DMS79 (cell line): ENCODE measurements at places on chromosomes 1 and 21.
A peak's percentile ranks its signal among the peaks of the same experiment; 100 is the strongest.

- no peak for DNase-seq
Measured at GRCh38 chr21:45443595-45444181, 38.7 kb downstream of the COL18A1 start.

DNA sequence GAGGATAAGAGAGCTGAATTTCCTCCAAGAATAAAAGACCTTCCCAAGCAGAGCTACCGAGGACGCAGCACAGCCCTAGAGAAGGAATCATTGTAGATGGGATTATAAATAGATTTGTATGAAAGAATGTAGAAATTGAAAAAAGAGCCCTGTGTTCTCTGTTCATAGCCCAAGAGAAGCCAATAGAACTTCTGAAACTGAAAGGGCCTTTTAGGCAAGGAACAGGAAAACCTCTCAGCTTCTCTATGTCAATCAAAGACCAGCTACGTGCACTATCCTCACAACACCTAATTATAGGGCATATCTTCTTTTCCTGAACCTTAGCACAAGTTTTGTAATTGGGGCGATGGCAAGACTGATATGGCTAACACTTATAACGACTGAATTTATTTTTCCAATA, 192.4 kb upstream of the RNPC3 start:
- no peak for DNase-seq

DNA sequence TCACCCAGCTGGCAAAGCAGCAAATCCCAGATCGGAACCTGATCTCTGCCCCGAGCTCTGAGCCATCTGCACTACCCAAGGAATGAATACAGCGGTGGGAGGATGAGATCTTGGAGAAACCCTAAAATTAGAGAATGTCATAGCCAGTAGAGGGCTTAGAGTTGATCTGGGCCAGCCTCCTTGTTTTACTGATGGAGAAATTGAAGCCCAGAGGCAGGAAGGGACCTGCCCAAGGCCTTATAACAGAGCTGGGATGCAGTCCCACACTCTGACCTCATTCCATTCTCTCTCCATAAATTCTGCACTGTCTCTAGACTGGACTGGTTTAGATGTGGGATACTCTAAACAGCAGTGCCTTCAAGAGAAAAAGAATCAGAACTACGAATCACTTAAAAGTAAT, 4.8 kb upstream of the SFN start:
- DNase-seq: no peak

DNA sequence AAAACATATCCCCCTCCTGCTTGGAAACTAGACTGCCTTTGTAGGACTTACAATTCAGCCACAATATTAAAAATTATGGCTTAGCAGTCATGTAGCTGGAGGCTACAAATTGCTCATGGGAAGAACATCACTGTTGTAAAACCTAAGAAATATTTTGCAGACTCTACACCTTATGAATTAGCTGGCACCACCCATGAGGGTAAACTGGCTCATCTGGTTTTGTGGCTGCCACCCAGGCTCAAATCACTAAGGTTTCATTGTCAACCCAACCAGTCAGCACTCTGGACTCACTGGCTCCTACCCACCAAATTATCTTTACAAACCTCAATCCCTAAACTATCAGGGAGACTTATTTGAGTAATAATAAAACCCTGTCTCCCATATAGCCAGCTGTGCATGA, 100.7 kb upstream of the OLFM3 start:
- no peak for DNase-seq

DNA sequence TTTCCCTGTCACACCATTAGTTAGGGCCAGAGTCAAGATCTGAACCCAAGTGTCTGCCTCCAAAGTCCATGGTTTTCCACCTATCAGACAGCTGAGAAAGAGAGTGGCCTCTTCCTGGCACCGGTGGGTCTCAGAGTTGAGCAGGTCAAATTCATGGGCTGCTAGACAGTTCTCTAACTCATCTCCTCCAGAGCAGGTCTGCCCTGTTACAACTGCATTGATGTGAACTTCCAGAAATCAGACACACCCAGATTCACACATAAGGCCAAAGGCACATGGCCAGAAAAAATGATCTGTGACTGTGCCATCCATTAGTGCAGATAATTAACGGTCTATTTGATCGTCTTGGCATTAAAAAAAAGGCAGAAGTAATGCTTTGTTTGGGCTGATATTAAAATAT, 17.5 kb downstream of the SMIM12 start:
- no peak for DNase-seq

GRCh38 chr1:15501208-15502032, 22.6 kb downstream of the CASP9 start:
- DNase-seq: peak; percentile 6

DNA sequence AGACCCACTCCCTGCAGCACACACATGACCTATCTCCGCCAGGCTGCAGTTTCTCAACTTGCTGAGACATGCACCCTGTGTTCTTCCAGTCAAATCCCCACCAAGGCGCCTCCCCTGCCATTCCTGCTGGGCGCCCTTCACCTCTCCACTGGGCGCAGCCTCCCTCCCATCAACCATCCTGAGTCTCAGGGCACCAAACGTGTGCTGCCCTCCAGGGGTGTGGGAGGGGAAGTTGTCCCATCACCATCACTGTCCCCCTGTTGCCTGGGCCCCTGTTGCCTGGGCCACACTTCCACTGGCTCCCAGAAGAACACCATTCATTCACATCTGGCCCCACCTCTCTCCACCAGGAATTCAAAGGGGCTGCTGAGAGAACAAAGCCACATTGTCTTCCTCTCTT, 44.9 kb upstream of the EFHD2 start:
- DNase-seq: no peak

- no peak for DNase-seq
Measured at GRCh38 chr1:116826818-116827606, 72.8 kb downstream of the CD2 start.

GRCh38 chr1:63773496-63773814, 362 bp upstream of the ROR1 start:
- no peak for DNase-seq

GRCh38 chr1:177119311-177119710, 45.2 kb downstream of the ASTN1 start:
- DNase-seq: peak; percentile 17

- no peak for DNase-seq
Measured at GRCh38 chr1:18411820-18412641, 68.7 kb upstream of the KLHDC7A start.

DNA sequence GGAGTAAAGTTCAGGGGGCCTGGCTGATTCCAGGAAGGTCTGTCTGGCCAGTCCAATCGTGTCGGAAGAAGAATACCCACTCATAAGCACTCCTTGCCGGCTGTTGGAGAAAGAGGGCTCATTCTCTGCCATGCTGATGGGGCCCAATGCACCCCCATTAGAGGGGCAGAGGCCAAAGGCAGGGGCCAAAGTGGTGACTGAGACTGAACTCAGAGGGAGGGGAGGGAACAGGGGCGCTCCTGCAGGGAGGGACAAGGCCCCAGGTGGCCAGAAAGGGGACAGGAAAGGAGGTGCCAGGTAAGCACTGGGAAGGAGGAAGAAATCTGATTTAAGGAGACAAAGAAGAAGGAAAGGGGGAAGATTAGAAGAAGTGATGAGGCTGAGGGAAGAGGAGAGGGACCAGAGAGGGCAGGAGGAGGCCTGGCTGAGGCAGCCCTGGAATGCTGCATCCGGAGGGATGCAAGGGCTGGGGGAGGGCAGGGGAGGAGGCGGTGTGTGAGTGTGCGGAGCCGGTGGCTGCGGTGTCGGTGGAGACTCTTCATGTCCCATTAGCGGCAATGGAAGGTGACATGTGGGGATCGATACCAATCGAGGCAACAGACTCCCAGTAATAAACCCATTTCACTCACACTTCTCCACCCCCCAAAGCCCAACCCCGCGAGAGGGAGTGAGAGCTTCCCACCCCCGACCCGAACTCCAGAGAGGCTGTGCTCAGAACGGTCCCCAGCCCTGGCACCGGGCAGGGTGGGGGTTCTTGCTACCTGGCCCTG, 12.0 kb upstream of the ETV3L start:
- DNase-seq: no peak

GRCh38 chr1:245572709-245573108, 417.9 kb downstream of the KIF26B start:
- DNase-seq: no peak

- DNase-seq: peak; percentile 85
Measured at GRCh38 chr21:35226968-35227744, 178.1 kb upstream of the RUNX1 start.

- DNase-seq: no peak
Measured at GRCh38 chr1:116122955-116123757, 12.0 kb downstream of the MAB21L3 start.

GRCh38 chr1:71044833-71045232, 2.8 kb downstream of the PTGER3 start:
- no peak for DNase-seq

DNA sequence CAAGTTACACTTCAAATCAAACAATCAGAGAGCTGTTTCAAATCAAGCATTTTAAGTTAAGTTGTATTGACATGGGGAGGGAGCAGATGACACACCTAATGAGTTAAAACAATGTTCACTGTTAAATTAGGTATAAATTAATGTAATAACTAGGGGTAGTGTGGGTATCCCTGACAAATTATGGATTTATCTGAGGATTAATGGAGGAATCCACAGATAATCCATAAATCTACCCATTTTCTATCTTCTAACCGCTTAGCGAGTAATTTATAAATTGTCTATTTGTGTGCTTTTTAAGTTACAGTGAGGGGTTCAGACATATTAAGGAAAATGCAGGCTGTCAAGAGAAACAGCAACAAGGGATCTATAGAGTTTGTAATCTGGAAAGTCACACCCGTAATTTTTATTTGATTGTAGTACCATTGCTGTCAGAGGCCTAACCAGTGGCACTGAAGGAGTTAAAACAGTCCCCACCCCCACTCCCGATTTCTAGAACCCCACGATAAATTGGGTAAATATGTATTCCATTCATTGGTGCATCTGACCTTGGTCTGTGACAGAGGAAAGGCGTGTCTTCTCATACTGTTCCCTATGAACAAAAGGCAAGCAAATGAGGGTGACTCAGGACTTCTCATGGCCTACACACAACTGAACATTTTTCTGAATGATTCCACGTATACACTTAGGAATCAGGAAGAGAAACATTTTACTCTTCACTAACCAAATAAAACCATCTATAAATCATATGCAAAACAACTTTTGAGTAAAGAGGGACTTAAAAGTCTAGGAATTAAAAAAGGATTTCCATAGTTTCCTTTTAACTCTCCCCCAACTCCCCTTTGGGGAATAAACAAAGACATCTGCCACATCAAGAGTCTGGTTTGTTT, 7.4 kb downstream of the IRF2BP2 start:
- DNase-seq: peak; percentile 12

GRCh38 chr1:24775348-24775747, 30.1 kb downstream of the CLIC4 start:
- no peak for DNase-seq

GRCh38 chr21:16794950-16795349, 717.9 kb upstream of the CXADR start:
- no peak for DNase-seq

GRCh38 chr21:36948686-36949085, 17.8 kb downstream of the HLCS start:
- no peak for DNase-seq

- DNase-seq: peak; percentile 60
Measured at GRCh38 chr1:207748737-207749528, 2.9 kb upstream of the CD46 start.

DNA sequence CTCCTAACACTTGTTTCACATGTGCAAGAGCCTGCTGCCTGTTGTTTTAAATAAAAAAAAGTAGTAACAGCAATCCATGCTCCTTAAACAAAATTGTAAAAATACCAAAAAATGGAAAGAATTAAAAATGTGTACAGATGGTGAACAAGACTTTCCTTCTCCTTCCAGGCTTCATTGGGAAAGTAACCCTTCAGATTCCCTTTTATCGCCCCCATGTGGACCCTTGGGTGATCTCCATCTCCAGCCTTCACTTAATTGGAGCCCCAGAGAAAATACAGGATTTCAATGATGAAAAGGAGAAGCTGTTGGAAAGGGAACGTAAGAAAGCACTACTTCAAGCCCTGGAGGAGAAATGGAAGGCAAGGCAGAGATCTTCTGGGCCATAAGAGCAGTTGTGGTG, 14.2 kb downstream of the VPS13D start:
- DNase-seq: no peak

- no peak for DNase-seq
Measured at GRCh38 chr1:112544751-112545150, 36.0 kb downstream of the WNT2B start.

- no peak for DNase-seq
Measured at GRCh38 chr1:119893238-119893791, 3.0 kb downstream of the ADAM30 start.

- DNase-seq: no peak
Measured at GRCh38 chr1:241362350-241362749, 5.3 kb upstream of the RGS7 start.

- no peak for DNase-seq
Measured at GRCh38 chr1:40802078-40802741, 18.6 kb downstream of the KCNQ4 start.

DNA sequence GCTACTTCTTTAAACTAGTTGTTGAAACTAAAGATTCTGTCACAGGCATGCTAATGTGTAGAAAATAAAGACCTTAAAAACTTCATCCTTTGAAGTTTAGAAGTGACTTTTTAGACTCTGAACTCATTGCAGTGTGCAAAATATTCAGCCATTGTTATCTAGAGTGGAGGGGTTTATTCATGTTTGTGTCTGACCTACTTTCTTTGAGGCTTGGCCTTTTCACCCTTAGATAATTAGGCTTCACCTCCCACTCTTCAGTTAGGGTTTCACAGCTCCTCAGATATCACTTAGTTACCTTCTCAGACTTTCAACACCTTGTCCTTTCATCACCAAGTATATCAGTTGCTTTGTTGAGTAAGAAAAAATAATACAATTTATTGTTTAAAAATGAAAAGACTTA, 75.9 kb downstream of the IVNS1ABP start:
- no peak for DNase-seq

DNA sequence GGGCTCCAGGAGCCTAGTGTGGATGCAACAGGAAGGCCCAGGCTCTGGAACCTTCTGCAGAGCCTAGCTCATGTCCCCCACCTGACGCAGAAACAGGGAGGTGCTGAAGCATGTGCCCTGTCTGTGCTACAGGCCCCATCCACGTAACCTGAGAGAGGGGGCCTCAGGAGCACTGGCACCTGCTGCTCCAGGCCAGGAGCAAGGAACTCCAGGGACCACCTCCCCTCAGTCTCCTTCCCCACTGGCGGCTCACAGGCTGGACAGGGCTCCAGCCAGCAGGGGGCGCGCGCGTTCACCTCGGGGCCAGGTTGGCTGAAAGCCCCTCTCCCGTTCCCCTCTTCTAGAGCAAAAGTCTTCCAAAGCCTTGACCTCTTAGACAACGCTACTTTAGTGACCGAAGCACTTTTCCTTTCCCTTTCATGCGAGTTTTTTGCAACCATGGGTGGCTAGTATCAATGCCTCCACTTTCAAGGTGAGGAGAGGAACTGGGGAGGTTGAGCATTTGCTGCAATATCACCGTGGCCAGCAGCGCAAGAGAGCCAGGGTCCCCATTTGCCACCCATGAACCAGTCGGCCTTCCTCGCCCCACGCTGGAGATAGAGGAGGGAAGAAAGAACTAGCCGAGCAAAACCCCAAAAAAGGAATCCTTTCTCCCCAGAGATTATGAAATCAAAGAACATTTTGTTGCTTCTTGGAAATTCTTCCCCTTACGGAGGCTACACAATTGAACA, 52.4 kb upstream of the GPR157 start:
- no peak for DNase-seq

- peak; percentile 63 for DNase-seq
Measured at GRCh38 chr1:234230414-234230862, 142.8 kb upstream of the COA6 start.

- no peak for DNase-seq
Measured at GRCh38 chr1:147246910-147247655, 4.6 kb downstream of the CHD1L start.

- DNase-seq: no peak
Measured at GRCh38 chr1:204295671-204296070, 64.1 kb downstream of the PLEKHA6 start.

GRCh38 chr1:205330150-205330549, 8.6 kb upstream of the NUAK2 start:
- no peak for DNase-seq
